ENCODE measurements at places on chromosomes 3 and 15.

DNA sequence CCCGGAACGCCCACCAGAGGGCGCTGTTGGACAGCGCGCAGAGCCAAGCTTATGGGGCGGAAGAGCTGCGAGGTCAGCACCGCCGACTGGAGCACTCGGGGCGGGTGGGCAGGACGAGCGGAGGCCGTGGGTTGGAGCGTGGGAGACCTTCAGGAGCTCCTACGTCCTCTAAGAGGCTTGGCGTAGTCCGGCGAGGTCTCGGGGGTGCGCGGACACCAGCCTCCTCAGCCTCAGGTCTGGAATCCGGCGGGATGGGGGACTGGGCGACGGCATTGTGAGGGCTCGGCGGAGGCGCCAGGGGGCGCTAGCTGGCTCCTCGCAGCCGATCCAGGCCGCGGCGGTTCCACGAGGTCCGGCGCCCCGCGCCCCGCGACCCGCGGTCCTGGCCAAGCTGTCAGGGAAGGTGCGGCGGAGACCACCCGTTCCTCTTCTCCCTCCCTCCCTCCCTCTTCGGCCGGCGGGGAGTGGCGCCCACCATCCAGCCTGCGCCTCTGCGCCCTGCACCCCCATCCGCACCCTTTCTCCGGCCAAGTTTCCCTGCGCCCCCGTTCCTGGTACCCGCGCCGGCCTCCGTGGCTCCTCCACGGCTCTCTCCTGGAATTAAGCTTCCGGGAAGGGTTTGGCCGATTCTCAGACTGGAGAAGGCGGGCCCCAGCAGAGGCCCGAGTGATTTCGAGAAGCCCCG lies 24.3 kb upstream of the POLG start:
- DNase-seq: peak; percentile 46

DNA sequence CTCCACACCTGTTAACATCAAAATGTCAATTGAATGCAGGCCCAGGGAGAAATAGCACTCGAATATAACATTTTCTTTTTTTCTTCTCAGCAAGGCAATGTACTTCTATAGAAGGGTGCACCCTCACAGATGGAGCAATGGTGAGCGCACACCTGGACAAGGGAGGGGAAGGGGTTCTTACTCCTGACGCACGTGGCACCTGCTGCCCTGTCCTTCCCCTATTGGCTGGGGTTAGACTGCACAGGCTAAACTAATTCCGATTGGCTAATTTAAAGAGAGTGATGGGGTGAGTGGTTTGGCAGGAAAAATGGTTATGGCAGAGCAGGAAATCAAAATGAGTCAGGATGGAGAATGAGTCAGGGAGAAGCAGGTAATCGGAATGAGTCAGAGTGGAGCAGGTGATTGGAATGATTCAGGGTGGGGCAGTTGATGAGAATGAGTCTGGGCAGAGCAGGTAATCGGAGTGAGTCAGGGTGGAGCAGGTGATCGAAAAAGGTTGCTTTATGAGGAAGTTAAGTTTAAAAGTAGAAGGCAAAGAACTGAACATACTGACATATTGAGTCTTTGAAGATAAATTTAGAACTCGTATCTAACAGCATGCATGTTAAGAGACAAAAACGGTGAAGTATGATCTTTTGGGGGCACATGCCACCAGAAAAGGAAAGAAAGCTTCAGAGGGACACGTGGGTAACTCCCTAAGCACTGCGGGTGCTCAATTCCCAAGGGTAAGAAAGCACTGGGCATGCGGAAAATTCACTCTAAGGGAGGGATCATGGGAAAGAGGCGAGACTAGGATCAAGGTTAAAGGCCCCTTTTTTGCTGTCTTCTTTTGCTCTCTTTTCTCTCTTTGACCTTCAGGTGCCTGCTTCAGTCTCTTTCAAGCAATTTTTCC lies 72.9 kb upstream of the GALNT15 start:
- no peak for DNase-seq

DNA sequence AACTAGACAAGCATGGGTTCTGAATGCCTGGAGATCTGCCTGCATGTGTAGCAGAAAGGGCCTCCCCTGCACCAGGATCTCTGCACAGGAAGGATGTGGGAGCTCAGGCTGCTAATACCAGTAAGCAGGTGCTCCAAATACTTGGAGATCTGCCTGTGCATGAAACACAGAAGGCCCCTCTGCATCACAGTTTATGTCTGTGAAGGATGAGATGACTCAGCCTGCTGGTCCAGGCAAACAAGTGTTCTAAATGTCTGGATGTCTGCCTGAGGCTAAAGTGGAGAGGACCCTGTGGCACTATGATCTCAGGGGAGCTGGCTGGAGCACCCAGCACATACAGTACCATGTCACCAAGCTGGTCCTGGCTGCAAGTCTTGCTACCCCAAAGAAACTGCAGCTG lies 678.8 kb downstream of the MCTP2 start:
- no peak for DNase-seq

- no peak for DNase-seq
These were observed 1215.5 kb downstream of the ROBO2 start for GRCh38 chr3:78255403-78255802.

DNA sequence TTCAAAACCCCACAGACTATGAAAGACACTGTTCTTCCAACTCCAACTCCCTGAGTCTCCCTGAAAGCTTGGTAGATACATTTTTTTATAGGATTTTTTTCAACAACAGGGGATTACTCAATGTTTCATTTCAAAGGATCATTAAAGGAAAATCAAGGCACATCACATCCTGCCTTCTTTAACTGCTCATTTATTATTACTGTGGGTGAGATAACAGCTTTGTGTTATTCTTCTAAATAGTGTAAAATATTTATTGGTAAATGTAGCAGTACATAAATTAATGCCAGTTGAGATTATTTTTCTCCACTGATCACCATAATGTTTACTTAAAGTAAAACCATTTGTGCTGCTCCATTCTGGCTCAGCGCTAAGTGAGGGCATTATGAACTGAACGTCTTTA lies 57.2 kb downstream of the AGBL1 start:
- no peak for DNase-seq

DNA sequence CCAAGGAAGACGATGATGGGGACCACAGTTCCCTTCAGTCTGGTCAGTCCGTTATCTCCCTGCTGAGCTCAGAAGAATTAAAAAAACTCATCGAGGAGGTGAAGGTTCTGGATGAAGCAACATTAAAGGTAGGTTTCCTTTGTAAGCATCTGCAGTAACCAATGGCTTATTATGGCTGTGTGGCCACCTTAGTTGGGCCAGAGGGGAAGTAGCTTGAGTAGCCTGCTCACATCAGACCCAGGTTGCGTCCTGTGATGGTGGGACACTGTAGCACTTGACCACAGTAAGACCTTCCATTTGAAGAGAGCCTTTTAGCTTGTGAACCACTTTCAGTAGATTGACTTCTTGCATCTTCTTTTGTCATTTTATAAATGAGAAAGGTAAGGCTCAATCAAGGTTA lies 22.6 kb downstream of the STARD5 start:
- DNase-seq: no peak

DNA sequence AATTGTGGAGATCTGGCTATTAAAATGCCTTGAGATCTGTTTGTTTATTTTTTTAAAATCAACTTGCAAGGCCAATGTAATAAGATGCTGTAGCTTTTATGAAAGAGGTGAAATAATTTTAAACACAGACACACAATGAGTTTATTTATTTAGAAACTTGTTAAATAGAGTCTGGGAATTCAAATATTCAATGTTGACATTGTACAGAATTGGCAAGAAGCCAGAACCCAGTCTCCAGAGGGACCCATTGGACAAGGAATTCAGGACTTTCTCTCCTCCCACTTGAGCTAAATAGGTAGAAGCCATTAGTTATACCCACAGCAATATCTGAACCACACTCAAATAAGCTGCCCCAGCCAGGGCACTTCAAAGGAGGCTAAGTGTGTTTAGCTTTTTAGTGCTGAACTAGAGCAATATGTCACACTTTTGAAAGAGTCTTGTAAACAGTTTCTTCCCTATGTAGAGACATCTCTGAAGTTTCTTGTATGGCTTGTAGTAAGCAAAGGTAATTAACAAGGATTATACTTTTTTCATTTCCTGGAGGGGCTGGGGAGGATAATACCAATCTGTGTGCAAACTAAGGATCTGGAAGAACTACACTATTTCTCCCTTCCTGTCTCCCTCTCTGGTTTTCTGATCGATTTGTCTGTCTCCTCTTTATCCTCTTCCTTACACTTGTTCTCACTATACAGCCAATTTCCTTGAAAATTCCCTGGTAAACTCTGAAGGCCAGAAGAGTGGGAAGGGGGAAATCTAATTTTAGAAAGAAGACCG lies 6.0 kb downstream of the MECOM start:
- no peak for DNase-seq
